Thoracic aorta endothelial cell (primary cell): ENCODE measurements at places on chromosomes 5 and 9. TPM values are rescaled to one million over a fixed set of nuclear protein-coding genes. Genes with fewer than 3 reads are reported as not detected.

The FCN2 gene
- total RNA-seq = not detected in 2 replicates

The ADAMTS16 gene
- total RNA-seq = not detected in 2 replicates

The CARD9 gene
- total RNA-seq = 0.40 and 0.57 TPM in 2 replicates

The TMEM141 gene
- 42.9 and 43.6 TPM in 2 replicates for total RNA-seq

The TRAF1 gene
- total RNA-seq = 1.1 and 1.3 TPM in 2 replicates

The SHC3 gene
- total RNA-seq = 1.7 and 9.4 TPM in 2 replicates

The SLC36A2 gene
- not detected in 2 replicates for total RNA-seq

The PCBD2 gene
- 5.9 and 6.3 TPM in 2 replicates for total RNA-seq

The PCDHB14 gene
- total RNA-seq = 0.14 and 0.53 TPM in 2 replicates

The AGXT2 gene
- total RNA-seq = not detected in 2 replicates

The LEAP2 gene
- 0.50 and 0.53 TPM in 2 replicates for total RNA-seq

The RPL37 gene
- 172 and 319 TPM in 2 replicates for total RNA-seq

The TAS2R1 gene
- total RNA-seq = not detected in 2 replicates

The TMC1 gene
- 2.2 and 3.2 TPM in 2 replicates for total RNA-seq

The SHISAL2B gene
- total RNA-seq = not detected in 2 replicates

The AQP7 gene
- 0.13 TPM in 1 of 2 replicates, not detected in the other for total RNA-seq

The NEUROG1 gene
- not detected in 2 replicates for total RNA-seq

The SLC45A2 gene
- total RNA-seq = not detected in 2 replicates

The EXOC3 gene
- 30.2 and 32.8 TPM in 2 replicates for total RNA-seq

The C9orf43 gene
- total RNA-seq = 0.66 and 1.0 TPM in 2 replicates

The STKLD1 gene
- total RNA-seq = 0.57 and 3.1 TPM in 2 replicates

The PCDHAC1 gene
- under 0.01 TPM in 1 of 2 replicates, not detected in the other for total RNA-seq

The PCDHB12 gene
- total RNA-seq = 0.07 and 0.27 TPM in 2 replicates

The PCDHGA4 gene
- 2.2 and 5.2 TPM in 2 replicates for total RNA-seq

The GABRB2 gene
- not detected in 2 replicates for total RNA-seq

The PTCH1 gene
- 3.7 and 9.4 TPM in 2 replicates for total RNA-seq
